ENCODE measurements at places on chromosomes 1 and 21.

DNA sequence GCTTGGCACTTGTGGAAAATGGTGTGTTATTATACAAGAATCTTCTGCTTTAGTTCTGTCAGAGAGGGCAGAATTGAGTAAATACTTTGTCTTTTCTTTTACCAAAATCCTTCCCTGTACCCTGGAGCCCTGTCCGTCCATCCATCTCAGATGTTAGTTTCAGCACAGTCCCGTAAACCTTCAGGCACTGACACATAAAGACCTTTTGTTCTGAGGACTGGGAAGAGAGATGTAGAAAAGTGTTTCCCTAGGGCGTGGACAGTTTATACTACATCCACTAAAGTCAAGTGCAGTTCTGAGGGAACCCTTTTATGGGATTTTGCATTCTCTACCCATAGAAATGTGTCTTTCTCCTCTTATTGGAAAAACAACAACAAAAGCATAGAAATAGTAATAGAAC, 162.4 kb downstream of the PDE4B start:
- DNase-seq: no peak

DNA sequence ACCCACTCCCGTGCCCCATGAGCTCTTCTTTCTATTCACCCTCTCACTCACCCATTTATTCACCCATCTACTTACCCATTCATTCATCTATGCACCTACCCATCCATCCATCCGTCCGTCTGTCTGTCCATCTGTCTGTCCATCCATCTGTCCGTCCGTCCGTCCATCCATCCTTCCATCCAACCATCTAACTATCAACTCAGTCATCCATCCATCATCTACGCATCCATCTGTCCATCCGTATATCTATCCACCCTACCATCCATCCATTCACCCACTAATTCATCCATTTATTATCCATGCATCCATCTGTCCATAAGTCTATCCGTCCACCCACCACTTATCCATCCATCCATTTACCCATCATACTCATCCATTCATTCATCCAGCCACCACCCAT, 10.8 kb upstream of the CSF3R start:
- no peak for DNase-seq

DNA sequence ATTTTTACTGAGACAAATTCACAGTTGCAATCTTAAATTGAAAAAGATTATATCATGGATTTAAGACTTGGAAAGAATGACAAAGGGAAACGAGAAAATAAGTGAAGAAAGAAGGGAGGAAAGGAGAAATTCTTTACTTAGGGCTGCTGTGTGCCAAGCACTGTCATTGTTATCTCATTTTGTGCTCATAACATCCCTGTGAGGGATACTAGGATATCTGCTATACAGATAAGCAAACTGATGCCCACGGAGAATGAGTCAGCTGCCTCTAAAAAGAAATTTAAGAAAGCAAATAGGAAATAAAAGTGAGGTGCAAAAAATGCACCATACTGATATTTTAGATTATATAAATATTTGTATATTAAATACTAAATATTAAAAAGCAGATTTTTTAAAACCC, 183.6 kb upstream of the NR5A2 start:
- DNase-seq: no peak

DNA sequence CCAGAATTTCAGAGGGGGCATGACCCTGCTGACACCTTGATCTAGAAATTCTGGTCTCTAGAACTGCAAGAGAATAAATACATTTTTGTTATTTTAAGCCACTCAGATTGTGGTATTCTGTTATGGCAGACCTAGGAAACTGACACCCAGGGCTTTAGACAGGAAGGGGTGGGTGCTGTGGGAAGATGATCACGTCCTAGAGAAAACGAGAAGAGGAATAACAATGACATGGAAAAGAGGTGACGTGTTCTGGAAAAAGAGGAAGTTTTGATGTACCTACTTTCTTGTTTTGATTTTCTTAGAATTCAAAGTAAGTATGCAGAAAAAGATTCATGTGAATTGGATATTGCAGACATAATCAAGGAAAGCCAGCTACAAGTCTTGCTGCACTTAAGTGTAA, 232.9 kb upstream of the RUNX1 start:
- DNase-seq: no peak

DNA sequence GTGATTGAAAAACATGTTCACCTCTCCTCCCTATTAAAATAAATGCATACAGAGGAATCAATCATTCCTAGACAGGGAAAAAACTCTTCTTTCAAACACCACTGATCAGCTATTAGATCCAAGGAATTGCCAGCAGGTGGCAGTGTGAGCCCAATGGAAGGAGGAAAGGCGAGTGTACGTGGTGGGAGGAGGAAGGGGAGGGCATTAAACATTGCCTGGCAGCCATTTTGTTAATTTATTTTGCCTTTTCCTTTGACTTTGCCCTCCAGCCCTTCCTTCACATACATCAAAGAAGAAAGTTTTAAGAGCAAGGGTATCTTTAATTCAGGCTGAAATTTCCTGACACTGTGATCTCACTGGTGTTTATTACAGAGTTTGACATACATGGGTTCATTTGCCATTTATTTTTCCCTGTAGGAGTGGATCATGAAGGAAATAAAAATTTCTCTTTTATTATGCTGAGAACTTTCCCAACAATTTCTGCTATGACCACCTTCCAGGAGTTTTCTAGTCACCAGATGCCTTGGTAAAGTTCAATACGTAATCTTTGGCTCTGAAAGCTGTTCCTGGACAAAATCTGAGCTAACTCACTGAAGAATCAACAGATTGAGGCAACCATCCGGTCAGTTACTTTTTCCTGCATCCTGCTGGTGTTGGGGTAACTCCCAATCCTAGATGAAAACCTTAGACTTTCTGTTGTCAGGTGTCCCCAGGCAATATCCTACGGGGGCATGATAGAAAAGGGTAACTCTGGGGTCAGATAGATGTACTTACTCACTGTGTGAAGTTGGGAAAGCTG, 1.9 kb upstream of the GNAI3 start:
- DNase-seq: peak; percentile 76

- no peak for DNase-seq
These were observed 635.2 kb downstream of the SMYD3 start for GRCh38 chr1:245871915-245872314.

GRCh38 chr1:199691540-199691939, 336.0 kb upstream of the NR5A2 start:
- DNase-seq: peak; percentile 51

- DNase-seq: peak; percentile 51
These were observed 548 bp upstream of the CDC20 start for GRCh38 chr1:43358121-43358745.

DNA sequence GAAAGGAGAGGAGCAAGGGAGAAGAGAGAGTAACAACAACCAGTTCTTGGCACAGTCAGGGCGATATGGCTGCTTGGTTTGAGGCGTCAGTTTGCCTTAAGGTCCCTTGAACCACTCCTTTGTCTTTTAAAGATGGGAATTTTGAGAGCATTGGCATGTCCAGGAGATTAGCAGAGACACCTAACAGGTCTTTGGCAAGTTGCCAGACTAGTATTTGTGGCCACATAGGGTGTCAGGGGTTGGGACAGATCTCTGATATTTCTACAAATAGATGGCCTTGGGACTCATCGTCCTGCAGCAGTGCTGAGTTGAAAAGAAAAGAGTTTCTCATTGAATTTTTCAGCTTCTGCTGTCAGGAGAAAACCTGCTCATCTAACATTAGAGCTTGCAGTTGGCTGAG, 55.3 kb upstream of the KCND3 start:
- no peak for DNase-seq

- DNase-seq: no peak
These were observed 32.3 kb upstream of the PRELP start for GRCh38 chr1:203443296-203443695.

- peak; percentile 25 for DNase-seq
These were observed 16.8 kb upstream of the ETV3 start for GRCh38 chr1:157154940-157155514.

GRCh38 chr1:228825840-228826484, 90.7 kb downstream of the RHOU start:
- no peak for DNase-seq

DNA sequence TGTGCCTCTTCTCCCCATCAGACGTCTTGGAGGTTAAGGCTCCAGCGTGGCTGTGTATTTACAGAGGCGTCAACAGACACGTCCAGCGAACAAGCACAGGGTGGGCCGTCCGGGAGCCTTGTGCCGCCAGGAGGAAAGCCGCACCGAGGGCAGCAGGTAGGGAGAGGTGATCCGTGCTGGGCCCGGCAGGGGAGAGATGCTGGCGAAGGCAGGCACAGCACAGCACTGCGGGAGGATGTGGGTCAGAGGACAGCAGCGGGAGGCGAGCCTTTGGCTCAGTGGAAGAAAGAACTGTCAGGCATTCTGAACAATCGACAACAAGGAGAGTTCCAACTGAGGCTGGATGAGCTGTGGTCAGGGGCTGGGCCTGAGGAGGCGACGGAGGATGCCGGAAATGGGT, 144.1 kb upstream of the TNR start:
- no peak for DNase-seq

DNA sequence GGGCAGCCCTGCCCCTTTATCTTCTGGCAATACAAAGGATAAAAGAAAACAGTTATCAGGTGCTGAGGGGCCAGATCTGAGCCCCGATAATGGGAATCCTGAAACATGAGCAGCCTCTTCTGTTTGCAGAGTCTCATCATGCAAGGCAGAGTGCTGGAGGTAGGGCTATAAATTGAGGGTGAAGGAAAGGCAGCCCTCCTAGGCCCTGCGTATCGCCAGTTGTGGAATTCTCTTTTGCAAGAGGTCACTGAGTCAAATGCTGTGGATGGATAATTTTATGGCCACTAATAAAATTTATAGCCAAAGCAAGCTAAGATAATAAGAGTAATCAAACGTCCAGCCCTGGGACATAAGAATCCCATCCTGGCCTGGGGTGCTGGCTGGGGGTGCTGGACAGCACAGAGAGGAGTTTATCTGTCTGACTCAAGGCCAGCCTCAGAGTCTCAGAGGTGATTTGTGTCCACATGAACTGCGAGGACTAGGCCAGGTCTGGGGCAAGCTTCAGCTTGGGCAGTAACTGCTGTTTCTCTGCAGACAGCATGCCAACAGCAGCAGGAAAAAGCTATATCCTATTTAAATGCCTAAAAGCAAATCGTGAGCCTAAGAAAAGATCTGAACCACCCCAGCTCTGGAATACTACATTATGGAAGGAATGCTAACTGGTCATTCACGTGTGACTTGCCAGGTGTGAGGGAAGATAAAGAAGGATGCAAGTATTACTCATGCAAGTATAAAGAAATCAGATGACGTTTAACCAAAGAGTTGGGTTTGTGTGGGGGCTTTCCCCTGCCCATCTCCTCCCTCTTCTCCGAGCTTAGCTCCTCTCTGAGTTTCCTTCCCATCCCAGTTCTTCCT, 254.8 kb downstream of the KIF26B start:
- no peak for DNase-seq

DNA sequence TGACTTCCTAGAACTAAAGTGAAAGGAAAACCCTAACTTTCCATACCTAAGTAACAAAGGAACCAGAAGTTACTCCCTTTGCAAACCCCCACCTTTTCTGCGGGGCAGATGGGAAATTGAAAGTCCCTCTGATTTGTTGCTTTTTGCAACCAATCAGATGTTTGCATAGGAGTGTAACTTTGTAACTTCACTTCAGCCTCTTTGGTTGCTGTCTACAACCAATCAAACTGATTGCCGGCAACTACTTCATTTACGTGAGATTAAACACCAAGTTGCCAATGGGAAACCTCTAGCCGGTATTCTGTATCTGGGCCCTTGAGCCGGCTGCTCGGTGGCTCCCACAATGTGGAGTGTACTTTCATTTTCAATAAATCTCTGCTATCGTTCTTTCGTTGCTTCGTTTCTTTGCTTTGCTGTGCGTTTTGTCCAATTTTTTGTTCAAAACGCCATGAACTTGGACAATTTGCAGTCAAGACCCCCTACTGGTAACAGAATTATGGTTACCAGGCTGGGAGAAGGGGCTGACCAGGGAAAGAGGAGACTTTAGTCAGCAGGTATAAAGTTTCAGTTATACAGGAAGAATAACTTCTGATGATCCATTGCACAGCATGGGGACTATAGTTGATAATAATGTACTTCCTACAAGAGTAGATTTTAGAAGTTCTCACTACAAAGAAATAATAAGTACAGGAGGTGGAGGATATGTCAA, 69.2 kb upstream of the RGS2 start:
- DNase-seq: no peak

GRCh38 chr1:211127166-211127565, 6.8 kb downstream of the KCNH1 start:
- DNase-seq: no peak

GRCh38 chr1:18603212-18603852, 27.3 kb upstream of the PAX7 start:
- no peak for DNase-seq

GRCh38 chr1:152582647-152583046, 2.3 kb upstream of the LCE3D start:
- DNase-seq: peak; percentile 84

- no peak for DNase-seq
These were observed 101.5 kb upstream of the ARHGEF16 start for GRCh38 chr1:3352952-3353331.

GRCh38 chr1:41233708-41234107, 8.4 kb downstream of the SCMH1 start:
- DNase-seq: no peak

DNA sequence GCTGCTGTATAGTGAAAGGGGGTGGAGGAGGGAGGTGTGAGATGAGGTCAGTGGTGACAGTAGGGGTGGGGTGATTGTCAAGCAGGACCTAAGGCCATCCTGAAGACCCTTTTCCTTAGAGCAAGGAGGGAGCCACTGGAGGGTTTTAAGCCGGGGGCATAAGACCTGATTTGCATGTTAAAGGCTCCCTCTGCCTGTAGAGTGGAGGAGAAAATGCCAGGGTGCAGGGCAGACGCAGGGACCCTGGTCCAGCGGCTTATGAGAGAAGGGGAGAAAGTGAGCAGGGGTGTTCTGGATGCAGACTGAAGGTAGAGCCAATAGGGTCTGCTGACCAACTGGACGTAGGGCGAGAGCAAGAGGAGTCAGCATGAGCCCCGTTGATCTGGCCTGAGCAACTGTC, 154.1 kb downstream of the TRABD2B start:
- no peak for DNase-seq

DNA sequence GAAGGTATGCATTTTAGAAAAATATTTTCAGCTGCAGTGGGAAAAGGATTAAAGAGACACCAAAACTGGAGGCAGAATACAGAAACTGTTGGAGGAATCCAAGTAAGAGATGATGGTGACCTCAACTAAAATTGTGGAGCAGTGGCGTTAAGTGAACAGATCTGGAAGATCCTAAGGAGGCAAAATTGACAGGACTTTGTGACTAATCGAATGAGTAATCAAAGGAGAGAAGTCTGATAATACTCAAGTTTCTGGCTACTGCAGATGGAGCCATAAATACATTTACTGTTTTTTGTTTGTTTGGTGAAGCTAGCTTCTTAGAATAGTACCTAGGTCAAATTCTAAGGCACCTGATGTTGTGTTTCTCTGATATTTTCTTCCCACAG, 3.1 kb downstream of the CTBS start:
- peak; percentile 44 for DNase-seq

- no peak for DNase-seq
These were observed 209.6 kb downstream of the BACH1 start for GRCh38 chr21:29508301-29508700.
